Stimulated activated CD4-positive, alpha-beta T cell treated with anti-CD3 and anti-CD28 coated beads, TNF-alpha, amount 100 ng/mL, for 24 hours (primary cell): ENCODE measurements at places on chromosomes 5 and 9.

DNA sequence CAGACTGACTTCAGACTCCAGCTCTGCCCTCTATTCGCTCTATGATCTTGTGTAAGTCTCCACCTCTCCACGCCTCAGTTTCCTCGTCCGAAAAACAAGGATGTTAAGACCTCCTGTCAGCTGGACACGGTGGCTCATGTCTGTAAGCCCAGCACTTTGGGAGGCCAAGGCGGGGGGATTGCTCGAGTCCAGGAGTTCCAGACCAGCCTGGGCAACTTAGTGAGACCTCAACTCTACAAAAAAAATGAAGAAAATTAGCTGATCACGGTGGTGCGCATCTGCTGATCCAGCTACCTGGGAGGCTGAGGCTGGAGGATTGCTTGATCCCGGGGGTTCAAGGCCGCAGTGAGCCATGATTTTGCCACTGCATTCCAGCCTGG lies 36.6 kb upstream of the GABRP start:
- DNase-seq, result no peak

GRCh38 chr9:31542384-31543055 lies 841.9 kb upstream of the ACO1 start:
- DNase-seq, result no peak

DNA sequence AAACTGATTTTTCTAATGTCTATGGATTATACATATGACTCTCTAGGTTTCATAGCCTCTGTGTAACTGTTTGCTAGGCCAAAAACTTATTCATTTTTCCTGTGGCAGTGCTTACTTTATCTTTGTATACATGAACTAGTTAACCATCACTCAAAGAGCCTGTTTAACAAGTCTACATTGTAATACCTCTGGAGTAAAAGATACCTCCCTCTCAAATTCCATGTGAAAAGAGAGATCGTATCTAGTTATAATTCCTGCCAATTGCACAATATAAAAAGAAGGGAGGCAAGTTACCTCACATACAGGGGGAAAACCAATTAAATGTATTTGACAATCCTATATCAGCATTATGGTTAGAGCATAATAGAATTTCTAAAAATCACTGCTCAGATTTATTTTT lies 271.9 kb upstream of the ST8SIA4 start:
- no peak for DNase-seq

DNA sequence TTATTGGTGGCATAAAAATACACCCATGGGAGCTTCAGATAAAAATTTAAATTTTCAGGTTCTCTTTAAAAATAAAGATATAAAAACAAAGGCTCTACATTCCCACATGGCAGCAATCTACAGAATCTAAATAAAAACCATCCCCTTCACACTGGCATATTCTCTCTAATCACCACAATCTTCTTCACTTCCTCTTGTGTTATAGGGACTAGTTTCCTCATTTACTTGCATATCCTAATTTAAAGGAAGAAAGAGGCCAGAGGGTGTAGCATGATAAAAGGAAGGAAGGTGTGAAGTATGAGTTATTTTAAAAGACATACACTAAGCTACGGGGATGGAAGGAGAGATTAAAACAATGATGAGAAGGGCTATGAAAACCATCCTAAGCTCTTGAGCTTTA lies 390.5 kb downstream of the ZNF608 start:
- no peak for DNase-seq

- no peak for DNase-seq
These were observed 123.1 kb downstream of the RAPGEF6 start for GRCh38 chr5:131511934-131512333.

GRCh38 chr9:19431361-19432171 lies 22.8 kb downstream of the ACER2 start:
- no peak for DNase-seq

GRCh38 chr5:139877129-139877597 lies 81.6 kb downstream of the PSD2 start:
- no peak for DNase-seq

DNA sequence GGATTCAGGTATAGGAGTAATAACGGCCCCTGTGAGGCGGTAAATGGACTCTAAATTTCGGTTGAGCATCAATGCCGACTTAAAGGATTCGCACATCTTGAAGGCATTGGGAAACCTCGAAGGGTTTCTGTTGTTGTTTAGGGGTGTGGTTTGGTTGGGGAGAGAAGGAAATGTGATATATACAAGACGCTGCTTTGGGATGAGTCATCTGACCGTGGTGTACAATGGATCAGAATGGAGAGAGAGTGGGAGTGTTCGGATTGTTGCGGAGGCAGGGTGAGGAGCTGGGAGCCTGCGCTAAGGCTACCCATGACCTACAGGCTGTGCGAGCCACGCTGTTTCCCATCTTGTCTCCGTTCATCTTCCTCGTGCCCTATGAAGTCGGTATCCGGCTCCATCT lies 60.4 kb upstream of the ERCC6L2 start:
- no peak for DNase-seq

GRCh38 chr9:90948156-90948555 lies 146.5 kb downstream of the SYK start:
- no peak for DNase-seq

GRCh38 chr5:10420932-10421331 lies 20.7 kb upstream of the ROPN1L start:
- no peak for DNase-seq

GRCh38 chr9:136010176-136010575 lies 49.0 kb upstream of the UBAC1 start:
- DNase-seq, result no peak

GRCh38 chr9:68709291-68710110 lies 4.5 kb downstream of the PIP5K1B start:
- no peak for DNase-seq
